A549 treated with ZK216348 at 1 μM for 4 hours (cell line): ENCODE measurements at places on chromosomes 5 and 9. TPM values are rescaled to one million over a fixed set of nuclear protein-coding genes. Genes with fewer than 3 reads are reported as not detected.

The SIT1 gene
- not detected in 5 replicates for total RNA-seq

The PCA3 gene
- not detected in 5 replicates for total RNA-seq

The PCDHB10 gene
- not detected in 5 replicates for total RNA-seq

The ROR2 gene
- 1.4 to 2.4 TPM (median 1.7 TPM) in 5 replicates for total RNA-seq

The PAXX gene
- 37.9 to 83.8 TPM (median 71.5 TPM) in 5 replicates for total RNA-seq

The PTGDS gene
- 0.33 to 0.56 TPM (median 0.45 TPM) in 4 of 5 replicates, not detected in the other for total RNA-seq

The TMEM8B gene
- total RNA-seq: 1.8 to 4.3 TPM (median 3.1 TPM) in 5 replicates
